ENCODE measurements at places on chromosomes 7 and 10. TPM values are rescaled to one million over a fixed set of nuclear protein-coding genes. Genes with fewer than 3 reads are reported as not detected.

The PAOX gene
- 2.6 TPM for total RNA-seq

The OIT3 gene
- total RNA-seq, result not detected

The ZNF394 gene
- 19.8 TPM for total RNA-seq

The GGCT gene
- 44.3 TPM for total RNA-seq

The AKR1C4 gene
- total RNA-seq, result not detected

The SUGCT gene
- 2.2 TPM for total RNA-seq

The ADAM12 gene
- 0.33 TPM for total RNA-seq

The C7orf25 gene
- total RNA-seq, result 4.2 TPM

The GNAI1 gene
- 19.7 TPM for total RNA-seq
